ENCODE measurements at places on chromosomes 16 and 17. TPM values are rescaled to one million over a fixed set of nuclear protein-coding genes. Genes with fewer than 3 reads are reported as not detected.

KRT16 gene
- not detected for total RNA-seq

GRCh38 chr16:77171745-77172635 is 19.0 kb upstream of the MON1B start:
- no peak overlapping the region for H3K27ac ChIP-seq
- no peak overlapping the region for H3K4me3 ChIP-seq
- no peak for DNase-seq
- no peaks in the 10 kb centered on the region for H3K36me3 ChIP-seq
- no peaks in the 10 kb centered on the region for H3K4me1 ChIP-seq
- H3K27me3 ChIP-seq: peaks cover 4% of the 10 kb centered on the region

GRCh38 chr17:17186051-17186450 is 20.1 kb downstream of the PLD6 start:
- no peaks in the 10 kb centered on the region for H3K27me3 ChIP-seq
- peaks cover 61% of the 10 kb centered on the region for H3K4me1 ChIP-seq
- peaks cover 34% of the 10 kb centered on the region for H3K36me3 ChIP-seq
- no peak overlapping the region for H3K4me3 ChIP-seq
- no peak for DNase-seq

GRCh38 chr16:27239906-27240655 is 28.5 kb downstream of the NSMCE1 start:
- H3K27me3 ChIP-seq: no peaks in the 10 kb centered on the region
- H3K36me3 ChIP-seq: peaks cover 6% of the 10 kb centered on the region
- H3K4me1 ChIP-seq: peaks cover 40% of the 10 kb centered on the region

GRCh38 chr17:77640252-77640651 is 318.3 kb upstream of the TNRC6C start:
- DNase-seq: no peak
- H3K27me3 ChIP-seq: peaks cover 21% of the 10 kb centered on the region
- H3K27ac ChIP-seq: no peak overlapping the region
- no peak overlapping the region for H3K4me3 ChIP-seq

DNA sequence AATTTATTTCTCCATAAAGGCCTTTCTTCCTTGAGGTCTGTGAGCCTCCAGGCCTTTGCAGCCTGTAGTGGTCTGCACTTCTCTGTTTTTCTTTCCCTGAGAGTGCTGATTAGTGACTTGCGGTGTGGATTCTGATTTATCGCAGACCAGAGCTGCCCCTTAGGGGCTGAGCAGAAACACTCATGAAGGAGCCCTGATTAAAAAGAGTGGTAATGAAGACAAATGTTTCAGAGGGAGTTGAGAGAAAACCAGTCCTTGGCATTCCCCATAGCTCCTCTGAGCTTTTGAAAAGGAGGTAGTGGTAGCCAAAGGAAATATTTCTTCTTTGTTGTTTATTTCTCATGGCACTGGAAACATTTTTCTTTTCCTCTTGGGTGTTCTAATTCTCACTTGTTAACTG is 268.1 kb upstream of the TBX2 start:
- DNase-seq: no peak
- no peaks in the 10 kb centered on the region for H3K27me3 ChIP-seq
- H3K4me1 ChIP-seq: peaks cover 3% of the 10 kb centered on the region
